ENCODE measurements at places on chromosomes 5 and 9. TPM values are rescaled to one million over a fixed set of nuclear protein-coding genes. Genes with fewer than 3 reads are reported as not detected.

LCN9 gene
- total RNA-seq: not detected

GDF9 gene
- total RNA-seq: not detected

DNA sequence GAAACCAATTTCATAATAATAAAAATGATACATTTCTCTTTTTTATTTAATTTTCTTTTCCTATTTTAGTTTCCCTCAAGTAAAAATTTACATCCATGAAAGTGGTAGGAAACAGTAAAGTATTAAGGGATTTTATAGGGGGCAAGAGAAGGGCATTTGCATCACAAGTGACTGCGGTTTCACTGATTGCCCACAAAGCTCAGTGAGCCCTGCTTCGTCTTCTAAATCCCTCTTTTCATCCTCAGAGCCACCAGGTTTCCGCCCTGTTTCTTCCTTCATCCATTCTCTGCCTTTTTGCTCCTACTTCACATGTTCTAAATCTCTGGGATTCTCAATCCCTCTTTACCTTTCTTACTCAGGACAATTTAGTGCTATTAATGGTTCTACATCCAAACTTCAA is 491.4 kb downstream of the LRRC70 start:
- H3K4me1 ChIP-seq: no peaks in the 10 kb centered on the region
- no peak for DNase-seq
- no peak overlapping the region for H3K4me3 ChIP-seq
- no peaks in the 10 kb centered on the region for H3K27me3 ChIP-seq
- no peaks in the 10 kb centered on the region for H3K36me3 ChIP-seq

SLC22A4 gene
- total RNA-seq: 48.3 TPM

GRCh38 chr5:180595381-180596114 is 4.2 kb upstream of the SCGB3A1 start:
- no peak overlapping the region for H3K27ac ChIP-seq
- no peaks in the 10 kb centered on the region for H3K36me3 ChIP-seq
- H3K4me3 ChIP-seq: no peak overlapping the region
- H3K4me1 ChIP-seq: no peaks in the 10 kb centered on the region
- DNase-seq: no peak
- H3K27me3 ChIP-seq: peaks cover 34% of the 10 kb centered on the region

DNA sequence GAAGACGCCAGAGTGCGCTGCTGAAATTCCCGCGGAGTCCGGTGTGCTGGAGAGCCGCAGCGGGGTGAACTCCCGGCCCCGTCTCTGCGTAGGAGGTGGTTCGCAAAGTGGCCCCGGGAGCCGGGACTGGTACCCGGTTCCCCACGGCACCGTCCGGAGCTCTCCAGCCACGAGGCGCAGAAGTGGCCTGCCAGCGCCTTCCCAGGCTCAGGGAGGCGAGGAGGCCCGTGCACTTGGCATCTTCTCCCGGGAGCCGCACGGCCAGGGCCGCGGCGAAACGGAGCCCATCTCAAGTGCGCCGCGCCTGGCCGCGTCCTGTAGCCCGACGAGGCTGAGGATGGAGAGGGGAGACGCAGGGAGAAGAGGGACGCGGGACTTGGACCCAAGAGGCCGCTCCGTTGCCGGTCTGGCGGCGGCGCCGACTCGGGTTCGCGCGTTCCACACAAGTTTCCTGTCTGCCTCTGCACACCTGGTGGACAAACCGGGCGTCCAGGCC is 1.1 kb upstream of the IRX1 start:
- no peak for DNase-seq
- no peak overlapping the region for H3K27ac ChIP-seq
- H3K27me3 ChIP-seq: peaks cover 98% of the 10 kb centered on the region

IER5L gene
- total RNA-seq: 4.1 TPM

ARSI gene
- total RNA-seq: not detected

SLC1A1 gene
- total RNA-seq: 63.2 TPM

- no peaks in the 10 kb centered on the region for H3K36me3 ChIP-seq
- H3K4me3 ChIP-seq: no peak overlapping the region
- no peak overlapping the region for H3K27ac ChIP-seq
- no peaks in the 10 kb centered on the region for H3K27me3 ChIP-seq
These were observed 88.6 kb downstream of the GNAQ start for GRCh38 chr9:77943057-77943456.

DNA sequence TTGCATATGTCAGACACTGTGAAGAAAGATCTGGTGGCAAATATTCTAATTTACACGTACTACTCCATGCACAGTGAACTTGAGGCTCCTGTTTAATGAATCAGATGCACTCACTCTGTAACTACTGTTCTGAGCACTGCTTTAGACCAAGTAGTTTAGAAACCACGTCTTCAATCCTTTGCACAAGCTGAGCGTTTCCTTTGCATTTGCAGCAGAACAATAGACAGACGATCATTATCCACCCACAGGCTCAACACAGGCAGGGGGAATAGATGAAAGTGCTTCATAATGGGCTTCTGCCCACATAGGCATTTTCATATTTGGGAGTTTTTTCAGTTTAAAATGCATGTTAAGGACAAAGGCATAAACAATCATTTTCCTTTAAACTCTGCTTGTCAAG is 423.3 kb upstream of the ADAMTS16 start:
- DNase-seq: no peak
- H3K27me3 ChIP-seq: no peaks in the 10 kb centered on the region
- no peak overlapping the region for H3K27ac ChIP-seq
- no peaks in the 10 kb centered on the region for H3K36me3 ChIP-seq
- H3K4me1 ChIP-seq: no peaks in the 10 kb centered on the region

DNA sequence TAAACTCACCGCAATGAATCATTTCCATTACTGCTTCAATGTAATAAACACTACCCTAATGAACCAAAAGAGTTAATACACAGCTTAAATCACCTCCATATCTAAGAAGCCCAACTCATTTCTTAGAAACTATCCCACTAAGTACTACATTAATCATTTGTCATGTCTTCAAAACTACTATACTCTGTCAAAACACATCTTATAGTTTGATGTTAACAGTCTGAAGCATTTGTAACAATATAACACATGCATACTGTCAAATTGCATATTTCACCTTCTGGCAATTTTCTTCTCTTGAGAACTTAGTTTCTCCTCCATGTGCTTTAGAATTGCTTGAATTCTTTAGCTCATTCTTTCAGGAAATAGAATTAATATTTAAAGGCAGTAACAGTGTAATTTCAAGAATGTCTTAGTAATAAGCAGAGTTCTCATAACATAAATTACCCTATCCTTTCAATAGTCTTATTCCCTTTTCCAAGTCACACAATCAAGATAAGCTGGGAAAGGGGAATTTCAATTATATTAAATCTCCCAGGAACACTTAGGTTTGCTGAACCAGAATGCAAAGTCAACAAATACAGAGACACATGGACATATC is 199.7 kb downstream of the ATPSCKMT start:
- no peaks in the 10 kb centered on the region for H3K27me3 ChIP-seq
- no peaks in the 10 kb centered on the region for H3K36me3 ChIP-seq
- DNase-seq: no peak
- no peak overlapping the region for H3K27ac ChIP-seq
- H3K4me1 ChIP-seq: no peaks in the 10 kb centered on the region

MCC gene
- total RNA-seq: 2.6 TPM

WNK2 gene
- 174 TPM for total RNA-seq

DNA sequence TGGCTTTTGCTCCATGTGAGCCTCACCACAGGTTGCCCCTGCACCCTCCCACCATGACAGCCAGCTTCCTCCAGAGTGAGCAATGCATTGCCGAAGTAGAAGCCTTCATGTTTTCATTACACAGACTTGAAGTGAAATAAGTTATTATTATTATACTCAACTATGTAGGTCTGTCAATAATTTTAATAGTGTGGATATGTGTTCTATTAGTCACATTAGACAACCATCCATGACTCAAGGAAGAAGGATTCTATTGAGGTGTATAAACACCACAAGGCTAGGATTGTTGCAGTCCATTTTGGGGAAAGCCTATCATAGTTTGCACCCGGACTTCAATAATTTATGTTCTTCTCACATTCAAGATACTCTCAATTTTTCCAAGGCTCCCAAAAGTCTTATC is 369.5 kb downstream of the TAF11L14 start:
- no peak overlapping the region for H3K4me3 ChIP-seq
- no peak overlapping the region for H3K27ac ChIP-seq
- DNase-seq: no peak

DNA sequence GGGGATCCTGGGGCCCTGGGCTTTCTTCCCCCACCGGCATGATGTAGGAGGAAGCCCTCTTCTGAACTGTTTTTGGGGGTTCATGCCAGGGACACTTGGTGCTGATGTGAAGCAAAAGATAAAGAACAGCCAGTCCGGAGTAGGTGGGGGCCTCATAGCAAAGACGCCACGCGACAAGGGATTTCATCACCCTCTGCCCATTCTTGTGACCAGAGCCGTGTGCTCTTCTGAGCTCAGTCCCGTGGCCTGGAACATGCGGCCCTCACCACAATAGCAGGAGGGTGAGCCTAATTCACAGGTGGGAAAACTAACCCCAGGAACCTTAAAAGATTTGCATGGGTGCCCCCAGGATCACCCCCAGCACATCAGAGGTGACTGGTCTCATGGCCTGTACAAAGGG is 225.9 kb downstream of the HSPA4 start:
- H3K4me1 ChIP-seq: no peaks in the 10 kb centered on the region
- no peaks in the 10 kb centered on the region for H3K27me3 ChIP-seq
- DNase-seq: no peak
- no peak overlapping the region for H3K27ac ChIP-seq

SLC34A3 gene
- total RNA-seq: not detected

GRCh38 chr5:55577353-55578060 is 42.7 kb upstream of the PLPP1 start:
- no peak overlapping the region for H3K4me3 ChIP-seq
- H3K36me3 ChIP-seq: no peaks in the 10 kb centered on the region
- H3K27ac ChIP-seq: peak overlapping the region; percentile 19

FANCC gene
- total RNA-seq: 10.3 TPM

ADAM19 gene
- 18.3 TPM for total RNA-seq

GRCh38 chr9:136805207-136805740 is 2.5 kb upstream of the RABL6 start:
- H3K36me3 ChIP-seq: no peaks in the 10 kb centered on the region
- peaks cover 40% of the 10 kb centered on the region for H3K4me1 ChIP-seq
- H3K27ac ChIP-seq: no peak overlapping the region

DNA sequence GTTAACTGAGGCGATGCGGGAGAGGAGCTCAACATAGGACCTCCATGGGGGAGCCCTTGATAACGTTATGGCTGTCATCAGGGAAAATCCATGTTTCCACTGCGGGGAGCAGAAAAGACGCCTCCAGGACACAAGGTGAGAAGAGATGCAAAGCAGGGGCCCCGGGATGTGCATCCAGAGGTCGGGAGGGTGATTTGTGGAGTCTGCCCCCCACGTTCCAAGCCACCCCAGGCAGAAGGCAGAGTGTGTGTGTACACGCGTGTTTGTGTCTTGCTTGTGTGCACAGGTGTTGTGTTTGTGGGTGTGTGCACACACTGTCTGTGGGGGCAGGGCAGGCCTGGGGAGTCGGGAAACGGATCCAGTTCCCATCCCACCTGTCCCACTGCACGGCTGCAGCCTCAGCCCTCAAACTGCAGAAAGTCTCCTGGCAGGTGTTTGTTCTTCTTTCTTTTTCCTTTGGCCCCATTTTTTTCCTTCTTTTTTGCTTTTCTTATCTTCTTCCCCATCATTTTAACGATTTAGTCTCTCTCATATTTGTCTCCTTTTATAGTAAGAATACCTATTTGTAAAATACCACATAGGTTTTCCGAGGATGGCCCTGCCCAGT is 17.4 kb upstream of the PLEKHG4B start:
- H3K27me3 ChIP-seq: peaks cover 20% of the 10 kb centered on the region
- H3K4me1 ChIP-seq: no peaks in the 10 kb centered on the region
- H3K4me3 ChIP-seq: no peak overlapping the region
- DNase-seq: no peak
- no peaks in the 10 kb centered on the region for H3K36me3 ChIP-seq

DNA sequence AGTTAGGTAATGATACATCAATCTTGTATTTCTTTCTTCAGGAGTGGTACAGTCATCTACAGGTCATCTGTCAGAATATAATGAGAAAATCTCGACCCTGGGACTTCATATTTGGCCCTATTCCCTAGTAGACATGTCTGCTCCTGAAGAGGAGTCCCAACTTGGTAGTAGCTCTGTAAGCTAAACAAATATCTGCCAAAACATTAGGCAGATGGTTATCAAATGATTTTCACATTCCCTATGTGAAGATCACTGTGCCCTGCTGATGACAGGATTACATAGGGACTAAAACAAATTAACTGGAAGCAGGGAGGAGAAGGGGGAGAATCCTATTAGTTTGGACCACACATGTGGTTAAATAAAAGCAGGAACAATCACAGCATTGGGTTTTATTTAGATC is 138.6 kb upstream of the NFIB start:
- no peak overlapping the region for H3K4me3 ChIP-seq
- DNase-seq: no peak
- no peaks in the 10 kb centered on the region for H3K27me3 ChIP-seq

DNA sequence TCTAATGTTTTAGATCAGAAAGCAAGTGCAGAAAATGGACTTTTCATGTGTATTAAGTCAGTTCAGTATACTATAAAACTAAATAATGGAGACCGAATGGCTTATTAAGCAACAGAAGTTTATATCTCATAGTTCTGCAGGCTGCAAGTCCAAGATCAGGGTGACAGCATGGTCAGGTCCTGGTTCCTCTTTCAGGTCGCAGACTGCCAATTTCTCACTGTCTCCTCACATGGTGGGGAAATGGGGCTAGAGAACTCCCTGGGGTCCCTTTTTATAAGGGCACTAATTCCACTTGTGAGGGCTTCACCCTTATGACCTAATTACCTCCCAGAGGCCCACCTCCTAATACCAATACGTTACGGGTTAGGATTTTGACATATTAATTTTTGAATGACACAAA is 48.7 kb downstream of the RICTOR start:
- no peak overlapping the region for H3K4me3 ChIP-seq
- no peaks in the 10 kb centered on the region for H3K27me3 ChIP-seq

FBXL7 gene
- total RNA-seq: 5.7 TPM

GRCh38 chr5:36181774-36182173 is 29.9 kb downstream of the SKP2 start:
- H3K4me1 ChIP-seq: no peaks in the 10 kb centered on the region
- H3K4me3 ChIP-seq: no peak overlapping the region
- no peak overlapping the region for H3K27ac ChIP-seq
- H3K27me3 ChIP-seq: no peaks in the 10 kb centered on the region
- no peak for DNase-seq
- H3K36me3 ChIP-seq: peaks cover 4% of the 10 kb centered on the region

ARL14EPL gene
- total RNA-seq: not detected

DNA sequence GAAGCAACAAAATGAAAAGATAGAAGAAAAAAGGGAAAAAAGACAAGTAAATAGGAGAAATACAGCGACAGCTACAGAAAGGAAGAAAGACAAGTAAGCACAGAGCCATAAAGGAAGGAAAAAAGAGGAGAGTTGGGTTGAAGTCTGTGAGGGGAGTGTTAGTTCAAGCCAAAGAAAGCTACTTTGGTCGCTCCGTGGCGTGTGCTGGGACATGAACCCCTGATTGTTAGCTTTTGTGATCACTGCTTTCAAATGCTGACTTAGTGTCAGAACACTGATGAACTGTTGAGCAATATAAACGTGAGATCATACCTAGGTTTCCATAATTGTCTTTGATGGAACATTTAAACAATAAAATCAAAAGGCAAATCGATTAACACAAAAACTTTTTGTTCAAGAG is 370.1 kb downstream of the TMEM161B start:
- no peak for DNase-seq
- no peaks in the 10 kb centered on the region for H3K36me3 ChIP-seq
- no peaks in the 10 kb centered on the region for H3K27me3 ChIP-seq
- H3K27ac ChIP-seq: no peak overlapping the region
- no peaks in the 10 kb centered on the region for H3K4me1 ChIP-seq
- no peak overlapping the region for H3K4me3 ChIP-seq

CD180 gene
- total RNA-seq: 5.2 TPM

PDE6A gene
- total RNA-seq: 1.2 TPM
